ENCODE measurements at places on chromosomes 4 and X.

- DNase-seq, result no peak
Measured at GRCh38 chrX:1029494-1029893, 183.0 kb downstream of the CRLF2 start.

DNA sequence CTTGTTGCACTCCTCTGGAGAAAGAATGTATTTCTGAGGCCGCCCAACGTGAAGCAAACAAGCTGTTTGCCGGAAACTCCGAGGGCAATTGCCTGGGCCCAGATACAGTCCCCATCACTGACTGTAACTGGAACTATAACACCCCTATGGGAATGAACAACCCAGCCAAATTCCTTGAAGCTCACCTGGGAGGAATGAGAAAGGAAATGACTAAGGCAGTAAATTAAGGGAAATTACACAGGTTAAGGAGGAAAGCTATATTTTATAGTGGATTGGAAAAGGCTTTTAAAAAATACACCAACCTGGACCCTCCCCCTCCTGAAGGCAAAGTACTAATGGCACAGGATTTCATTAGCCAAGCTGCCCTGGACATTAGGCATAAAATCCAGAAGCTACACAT is 11.7 kb upstream of the HERC5 start:
- DNase-seq, result no peak

- no peak for DNase-seq
Measured at GRCh38 chrX:118980761-118981160, 6.3 kb downstream of the LONRF3 start.

- DNase-seq, result peak; percentile 36
Measured at GRCh38 chr4:76504613-76505465, 69.8 kb downstream of the SHROOM3 start.

- DNase-seq, result no peak
Measured at GRCh38 chr4:184805462-184806228, 20.1 kb downstream of the ACSL1 start.

GRCh38 chrX:22818061-22818460 is 181.7 kb upstream of the DDX53 start:
- no peak for DNase-seq

GRCh38 chr4:72076562-72076961 is 44.8 kb downstream of the NPFFR2 start:
- DNase-seq, result no peak

DNA sequence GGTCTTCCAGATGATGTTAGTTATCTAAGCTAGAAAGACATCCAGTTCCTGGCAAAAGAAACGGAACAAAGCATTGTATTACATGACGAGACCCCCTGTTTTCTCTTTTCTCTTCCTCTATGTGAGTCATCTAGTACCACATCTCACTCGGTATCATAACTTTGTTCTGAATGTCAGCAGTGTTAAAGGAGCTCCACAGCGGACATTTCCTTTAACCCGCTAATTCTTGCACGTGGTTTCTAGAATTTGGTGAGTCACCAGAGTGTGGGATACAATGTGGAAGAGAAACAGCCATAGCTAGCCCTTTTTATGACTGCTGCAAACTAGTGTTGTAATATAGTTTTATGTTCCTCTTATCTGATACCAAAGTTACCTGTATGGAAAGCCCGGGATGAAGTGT is 243.7 kb downstream of the TENM3 start:
- DNase-seq, result no peak

DNA sequence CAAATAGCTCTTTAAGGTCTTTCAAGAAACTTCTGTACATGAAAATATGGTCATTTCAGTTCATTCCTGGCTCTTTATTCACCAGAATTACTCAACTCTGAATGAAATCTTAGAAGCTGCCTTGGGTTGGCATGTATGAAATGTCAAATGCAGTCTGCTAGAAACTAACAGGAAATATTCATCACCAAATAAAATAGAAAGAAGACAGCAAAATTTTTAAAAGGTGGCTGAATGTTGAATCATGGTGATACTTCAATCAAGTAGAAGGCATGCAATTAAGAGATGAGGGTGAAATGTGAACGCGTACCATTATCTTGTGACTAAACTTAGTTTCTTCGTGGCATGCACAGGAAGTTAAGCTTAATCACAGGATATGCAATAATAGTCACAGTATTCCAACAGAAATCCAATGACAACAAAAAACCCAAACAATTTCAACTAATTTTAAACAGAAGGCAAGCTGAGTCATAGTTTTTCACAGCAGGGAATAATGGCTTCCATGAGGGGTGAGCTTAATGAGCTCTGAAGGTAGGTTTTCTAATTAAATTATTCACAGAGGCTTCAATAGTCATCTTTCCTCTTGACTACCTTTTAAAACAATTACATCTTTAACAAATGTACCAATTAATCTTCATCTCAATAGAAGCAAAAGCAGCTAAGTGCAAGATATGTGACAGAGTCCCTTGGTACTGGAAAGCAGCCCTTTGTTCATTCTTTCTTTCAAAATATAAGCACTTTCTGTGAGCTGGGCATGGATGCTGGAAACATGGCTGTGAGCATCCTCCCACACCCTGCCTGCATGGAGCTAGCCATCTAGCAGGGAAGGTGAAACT is 44.5 kb downstream of the SCFD2 start:
- no peak for DNase-seq

GRCh38 chrX:85140964-85141363 is 102.6 kb downstream of the SATL1 start:
- no peak for DNase-seq

DNA sequence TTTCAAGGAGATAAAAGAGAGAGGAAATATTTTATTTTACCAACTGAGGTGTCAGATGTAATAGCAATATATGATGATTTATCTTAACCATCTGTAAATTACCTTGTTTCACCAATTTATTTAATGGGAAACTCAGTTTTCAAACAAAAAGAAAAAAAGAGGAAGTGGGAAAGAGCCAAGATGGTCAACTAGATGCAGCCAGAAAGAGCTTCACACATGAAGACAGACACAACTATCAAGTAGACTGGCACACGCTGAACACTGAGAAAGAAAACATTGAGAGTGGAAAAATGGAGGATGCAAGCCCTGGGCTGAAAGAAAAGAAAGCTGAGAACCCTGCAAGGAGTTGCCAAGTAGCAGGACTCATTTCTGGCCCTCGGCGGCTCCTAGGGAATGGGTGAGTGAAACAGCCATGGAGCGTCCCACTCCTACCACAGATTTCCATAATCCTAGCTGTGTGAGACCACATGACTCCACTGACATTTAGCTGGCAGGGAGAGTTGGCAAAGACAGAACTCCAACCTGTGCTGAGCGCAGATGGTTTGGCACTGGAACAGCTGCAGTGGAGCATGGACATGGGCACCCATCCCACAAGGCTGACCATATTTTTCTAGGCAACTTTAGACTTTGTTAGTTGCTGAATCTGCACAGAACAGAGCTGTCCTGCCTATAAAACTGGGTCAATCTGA is 409.3 kb downstream of the FAM47B start:
- DNase-seq, result no peak

DNA sequence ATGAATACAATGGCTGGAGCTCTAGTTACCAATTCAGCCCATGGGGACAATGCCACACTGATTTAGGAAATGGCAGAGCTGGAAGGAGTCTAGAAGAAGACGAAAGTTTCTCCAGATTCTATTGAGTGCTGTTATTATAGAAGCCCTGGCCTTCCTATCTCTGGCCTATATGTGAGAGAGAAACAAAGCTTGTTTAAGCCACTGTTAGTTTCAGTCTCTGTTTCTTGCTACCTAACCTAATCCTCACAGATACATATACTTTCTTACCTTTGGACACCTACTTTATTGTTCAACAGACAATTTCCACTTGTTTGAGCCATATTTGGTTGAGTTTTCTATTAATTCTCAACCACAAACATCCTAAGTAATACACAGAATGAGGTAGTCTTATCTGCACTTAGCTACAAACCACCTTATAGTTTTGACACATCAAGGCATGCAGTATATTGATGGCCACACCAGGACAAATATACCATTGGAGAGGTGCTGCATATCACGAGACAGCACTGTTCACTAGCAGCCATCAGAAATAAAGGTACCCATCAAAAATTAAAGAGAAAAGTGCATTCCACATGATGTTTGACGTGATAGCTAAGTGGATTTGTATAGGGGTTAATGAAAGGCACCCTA is 190.2 kb downstream of the SMIM20 start:
- DNase-seq, result no peak

DNA sequence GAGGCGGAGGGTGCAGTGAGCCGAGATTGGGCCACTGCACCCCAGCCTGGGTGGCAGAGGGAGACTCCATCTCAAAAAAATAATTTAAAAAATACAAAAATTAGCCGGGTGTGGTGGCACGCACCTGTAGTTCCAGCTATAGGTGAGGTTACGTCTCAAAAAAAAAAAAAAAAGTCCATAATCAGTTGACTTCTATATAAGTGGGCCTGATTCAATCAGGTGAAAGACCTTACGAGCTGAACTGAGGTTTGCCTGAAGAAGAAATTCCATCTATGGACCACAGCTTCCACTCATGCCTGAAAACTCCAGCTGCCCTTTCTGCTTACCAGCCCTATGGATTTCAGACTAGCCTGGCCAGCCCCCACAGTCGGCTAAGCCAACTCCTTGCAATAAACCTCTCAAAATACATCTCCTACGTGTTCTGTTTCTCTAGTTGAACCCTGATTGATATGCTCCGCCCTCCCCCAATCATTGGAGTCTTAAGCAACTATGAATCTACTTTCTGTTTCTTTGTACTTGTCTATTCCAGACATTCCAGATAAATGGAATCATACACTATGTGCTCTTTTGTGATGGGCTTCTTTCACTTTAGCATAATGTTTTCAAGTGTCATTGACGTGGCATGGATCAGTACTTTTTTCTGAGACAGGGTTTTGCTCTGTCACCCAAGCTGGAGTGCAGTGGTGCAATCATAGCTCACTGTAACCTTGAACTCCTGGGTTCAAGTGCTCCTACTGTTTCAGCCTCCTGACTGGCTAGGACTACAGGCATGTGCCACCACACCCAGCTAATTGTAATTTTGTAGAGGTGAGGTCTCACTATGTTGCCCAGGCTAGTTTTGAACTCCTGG is 36.6 kb downstream of the SAT1 start:
- no peak for DNase-seq

GRCh38 chr4:158159718-158160094 is 13.1 kb downstream of the GASK1B start:
- DNase-seq, result no peak

- no peak for DNase-seq
Measured at GRCh38 chr4:79757600-79757999, 315.4 kb downstream of the ANTXR2 start.

DNA sequence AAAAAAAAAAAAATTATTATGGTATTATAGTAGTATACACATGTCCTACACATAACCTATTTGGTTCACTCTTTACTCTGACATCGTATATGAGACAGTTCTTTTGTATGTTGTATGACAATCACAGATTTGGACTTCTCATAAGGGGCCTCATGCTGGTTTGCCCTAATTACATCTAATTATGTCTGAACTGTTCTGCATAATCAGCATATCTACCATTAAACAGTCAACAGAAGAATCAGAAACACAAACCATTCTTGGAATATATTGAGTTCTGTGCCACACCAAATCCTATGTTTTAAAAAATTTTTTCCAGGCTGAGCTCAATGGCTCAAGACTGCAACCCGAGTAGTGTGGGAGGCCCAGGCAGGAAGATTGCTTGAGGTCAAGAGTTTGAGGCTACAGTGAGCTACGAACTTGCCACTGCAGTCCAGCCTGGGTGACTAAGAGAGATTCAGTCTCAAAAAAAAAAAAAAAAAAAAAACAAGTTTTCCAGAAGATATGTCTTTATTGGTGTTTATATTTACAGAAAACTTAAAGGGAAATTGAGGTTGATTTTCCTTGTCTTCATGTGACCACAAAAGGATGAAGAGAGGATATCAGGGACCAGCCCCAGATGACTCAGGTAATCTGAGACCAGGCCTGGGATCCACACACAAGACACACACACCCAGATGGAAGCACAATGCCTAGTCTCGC is 22.2 kb downstream of the TRIM61 start:
- DNase-seq, result no peak

DNA sequence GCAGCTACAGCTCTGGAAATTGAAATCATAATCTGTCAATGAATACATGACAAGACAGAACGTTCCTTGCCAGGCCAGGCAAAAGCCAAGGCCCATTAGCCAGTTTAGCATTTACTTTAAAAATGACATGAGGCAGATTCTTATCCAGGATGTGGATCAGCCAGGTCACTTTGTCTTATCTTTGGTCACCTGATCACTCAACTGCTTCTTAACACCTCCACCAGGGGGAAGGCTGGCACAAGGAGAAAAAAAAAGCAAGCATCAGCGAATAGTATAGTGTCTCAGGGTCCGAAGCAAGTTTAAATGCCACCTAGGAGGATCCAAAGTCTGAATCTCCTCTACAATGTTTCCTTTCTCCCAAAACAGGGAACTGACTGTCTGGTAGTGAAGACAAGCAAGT is 18.8 kb downstream of the ATP1B4 start:
- no peak for DNase-seq

DNA sequence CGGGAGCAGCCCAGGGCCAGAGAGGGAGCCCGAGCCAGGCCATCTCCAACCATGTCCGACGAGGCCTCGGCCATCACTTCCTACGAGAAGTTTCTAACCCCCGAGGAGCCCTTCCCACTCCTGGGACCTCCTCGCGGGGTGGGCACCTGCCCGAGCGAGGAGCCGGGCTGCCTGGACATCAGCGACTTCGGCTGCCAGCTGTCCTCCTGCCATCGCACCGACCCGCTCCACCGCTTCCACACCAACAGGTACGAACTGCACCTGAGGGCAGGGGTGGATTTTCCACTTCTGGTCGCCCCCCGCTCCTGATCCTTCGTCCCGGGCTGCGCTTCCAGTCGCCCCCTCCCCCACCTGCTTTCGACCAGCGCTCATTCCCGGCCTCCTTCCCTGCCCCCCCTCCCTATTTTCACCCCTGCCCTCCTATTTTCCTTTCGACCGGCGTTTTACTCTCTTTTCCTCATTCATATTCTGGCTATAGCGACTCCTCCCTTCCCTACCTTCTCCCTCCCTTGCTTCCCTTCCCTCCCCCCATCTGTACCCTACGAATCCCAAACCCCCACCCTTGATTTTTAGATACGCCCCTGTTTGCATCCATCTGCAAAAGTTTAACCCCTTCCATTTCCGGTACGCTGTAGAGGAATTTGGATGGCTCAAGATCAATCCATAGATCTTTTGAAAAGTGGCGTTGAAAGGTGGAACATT is 633 bp downstream of the FAM199X start:
- no peak for DNase-seq

GRCh38 chr4:31236639-31237173 is 516.5 kb downstream of the PCDH7 start:
- no peak for DNase-seq

GRCh38 chrX:129739578-129739977 is 799 bp downstream of the XPNPEP2 start:
- DNase-seq, result no peak

GRCh38 chr4:105755375-105755774 is 46.8 kb downstream of the GSTCD start:
- DNase-seq, result no peak

GRCh38 chr4:179880756-179881155 is 2362.4 kb upstream of the TENM3 start:
- no peak for DNase-seq

All from KG1 (cell line).